GOT3 (cell line): ENCODE measurements at places on chromosomes 12 and 14.

GRCh38 chr12:64611341-64612284, 1.3 kb downstream of the RASSF3 start:
- no peak for DNase-seq

GRCh38 chr12:112161711-112162110, 36.4 kb downstream of the TRAFD1 start:
- no peak for DNase-seq

DNA sequence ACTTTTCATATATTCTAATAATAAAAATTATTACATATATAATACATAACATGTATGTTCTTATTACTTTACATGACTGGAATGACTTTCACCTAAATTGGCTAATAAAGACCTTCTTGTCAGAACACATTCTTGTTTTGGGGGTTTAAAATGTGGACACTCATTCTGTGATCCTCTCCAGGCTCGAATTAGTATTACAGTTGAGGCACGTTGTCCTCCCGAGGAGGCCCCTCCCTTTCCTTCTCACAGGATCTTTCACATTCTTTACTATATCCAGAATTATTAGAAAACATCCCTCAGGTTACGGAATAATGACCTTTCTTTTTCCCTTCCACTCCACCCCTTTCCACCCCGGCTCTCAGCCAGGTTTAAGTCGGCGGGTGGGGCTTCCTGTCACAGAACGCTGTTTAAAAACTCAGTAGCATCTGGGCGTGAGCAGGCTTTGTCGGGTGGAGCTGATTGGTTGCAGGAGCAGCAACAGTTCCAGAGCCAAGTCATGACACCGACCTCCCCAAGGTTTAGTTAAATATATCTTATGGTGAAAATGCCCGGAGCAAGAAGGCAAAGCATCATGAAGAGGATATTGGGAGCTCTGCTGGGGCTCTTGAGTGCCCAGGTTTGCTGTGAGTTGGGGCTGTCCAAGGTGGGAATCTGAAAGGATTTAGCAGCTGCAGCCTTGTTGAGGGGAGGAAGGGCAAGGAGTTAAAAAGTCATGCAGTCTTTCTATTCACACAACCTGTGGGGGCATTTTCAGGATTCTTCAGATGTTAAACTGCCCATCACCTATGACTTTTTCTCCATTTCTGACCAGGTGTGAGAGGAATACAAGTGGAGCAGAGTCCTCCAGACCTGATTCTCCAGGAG, 396.7 kb upstream of the OR4E1 start:
- DNase-seq, result no peak

- DNase-seq, result no peak
Observed at GRCh38 chr12:123912415-123913380, 59.9 kb downstream of the CCDC92 start.

DNA sequence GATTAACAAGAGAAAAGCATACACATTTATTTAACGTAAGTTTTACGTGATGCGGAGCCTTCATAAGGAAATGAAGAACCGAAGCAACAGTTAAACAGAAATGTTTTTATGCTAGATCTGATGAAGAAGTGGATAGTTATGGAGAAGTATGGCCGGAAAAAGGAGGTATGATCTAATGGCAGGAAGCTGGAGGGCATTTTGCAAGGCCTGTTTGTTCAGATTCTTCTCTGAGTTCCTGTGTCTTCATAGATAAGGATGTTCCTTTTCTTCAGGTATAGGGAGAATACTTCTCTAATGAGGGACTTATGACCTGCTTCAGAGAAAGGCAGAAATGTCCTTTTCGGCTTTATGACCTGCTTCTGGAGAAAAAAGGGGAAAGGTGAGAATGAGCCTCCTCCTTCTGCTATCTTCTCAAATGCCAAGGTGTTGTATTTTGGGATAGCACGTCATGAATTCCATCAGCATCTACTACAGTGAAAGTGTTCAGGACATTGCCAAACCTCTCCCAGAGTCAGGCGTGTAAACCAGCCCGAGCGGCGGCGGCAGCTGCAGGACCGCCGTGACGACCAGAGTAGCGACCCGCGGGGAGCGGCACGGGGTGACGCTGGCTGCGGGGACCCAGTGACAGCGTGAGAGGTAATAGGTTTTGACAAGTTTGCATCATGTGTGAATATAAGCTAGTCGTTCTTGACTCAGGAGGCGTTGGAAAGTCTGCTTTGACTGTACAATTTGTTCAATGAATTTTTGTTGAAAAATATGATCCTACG, 33.7 kb upstream of the SGPP1 start:
- DNase-seq, result no peak

DNA sequence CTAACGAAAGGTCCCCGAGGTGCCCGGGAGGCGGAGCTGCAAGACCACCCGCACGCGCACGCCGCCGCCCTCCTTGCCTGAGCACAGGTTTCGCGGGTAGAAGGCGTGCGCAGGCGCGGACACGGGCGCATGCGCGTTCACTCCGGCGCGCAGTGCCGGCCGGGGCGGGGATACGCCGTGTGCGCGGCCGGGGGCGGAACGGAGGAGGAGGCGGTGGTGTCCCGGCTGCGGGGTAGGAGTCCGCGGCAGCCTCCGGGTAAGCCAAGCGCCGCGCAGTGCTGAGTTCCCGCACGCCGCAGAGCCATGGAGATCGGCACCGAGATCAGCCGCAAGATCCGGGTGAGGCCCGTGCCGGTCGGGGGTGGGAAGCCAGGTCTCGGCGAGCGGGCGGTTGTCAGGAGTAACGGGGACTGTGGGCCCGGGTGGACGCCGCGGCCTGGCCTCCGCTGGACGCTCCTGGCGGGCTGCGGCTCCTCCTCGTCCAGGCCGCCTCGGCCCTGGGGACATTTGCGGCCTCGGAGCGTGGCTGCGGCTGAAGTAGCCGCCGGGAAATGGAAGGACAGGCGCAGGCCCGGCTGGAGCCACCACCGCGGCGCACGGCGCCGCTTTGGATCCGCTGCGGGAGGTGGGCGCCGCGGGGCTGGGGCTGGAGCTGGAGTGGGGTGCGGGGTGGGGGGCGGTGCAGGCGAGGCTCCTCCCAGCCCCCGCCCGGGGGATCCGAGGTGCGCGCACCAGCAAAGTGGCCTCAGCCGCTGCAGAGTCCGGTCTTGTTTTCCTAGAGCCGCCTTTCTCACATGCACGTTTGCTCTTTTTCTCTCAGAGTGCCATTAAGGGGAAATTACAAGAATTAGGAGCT, at the start of gene ZC3H14:
TSS of gene ZC3H14 (plus strand) at position 207 of the 856 bp plus-strand sequence. CDS start at position 304, 97 bp downstream.
- peak; percentile 55 for DNase-seq

GRCh38 chr14:89915114-89915878, 39.2 kb downstream of the EFCAB11 start:
- no peak for DNase-seq

- DNase-seq, result no peak
Observed at GRCh38 chr12:43337571-43338444, 214.2 kb downstream of the ADAMTS20 start.

DNA sequence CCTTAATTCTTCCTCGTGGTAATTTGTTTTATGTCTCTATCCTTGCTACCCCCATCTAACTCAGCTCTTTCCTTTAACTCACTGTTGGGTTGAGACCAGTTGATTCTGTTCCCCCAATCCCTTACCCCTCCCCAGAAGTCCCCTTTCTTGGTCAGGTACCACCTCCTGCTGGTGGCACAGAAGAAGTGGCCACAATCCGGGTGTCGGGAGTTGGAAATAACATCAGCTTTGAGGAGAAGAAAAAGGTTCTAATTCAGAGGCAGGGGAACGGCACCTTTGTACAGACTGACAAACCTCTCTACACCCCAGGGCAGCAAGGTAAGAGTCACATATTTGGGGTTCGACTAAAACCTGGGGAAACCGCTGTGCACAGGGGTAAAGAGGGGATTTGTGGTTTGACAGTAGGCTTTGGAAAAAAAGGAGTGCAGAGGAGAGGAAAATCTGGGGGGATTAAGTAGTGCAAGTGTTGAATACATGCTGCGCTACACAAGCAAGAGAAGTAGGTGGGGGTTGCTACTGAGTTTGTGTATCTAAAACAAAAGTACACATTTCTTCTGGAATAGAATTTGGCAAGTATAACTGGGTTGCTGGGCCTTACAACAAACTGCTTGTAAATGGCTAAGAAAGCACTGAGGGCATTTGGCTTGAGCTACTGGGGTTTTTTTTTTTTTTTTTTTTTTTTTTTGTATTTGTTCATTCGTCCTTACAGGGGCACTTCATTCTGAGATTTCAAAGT, 1.3 kb downstream of the A2ML1 start:
- DNase-seq, result no peak

- DNase-seq, result no peak
Observed at GRCh38 chr12:130622803-130623202, 93.3 kb downstream of the RIMBP2 start.

GRCh38 chr14:50860478-50861086, 11.3 kb upstream of the ABHD12B start:
- DNase-seq, result peak; percentile 26
